ENCODE measurements at places on chromosomes 4 and X.

- no peak for DNase-seq
These were observed 606.2 kb downstream of the KLHL13 start for GRCh38 chrX:117510453-117510852.

GRCh38 chr4:176879380-176880116 is 86.8 kb upstream of the VEGFC start:
- DNase-seq = no peak

GRCh38 chr4:1333256-1333655 is 13.8 kb upstream of the UVSSA start:
- DNase-seq = no peak

DNA sequence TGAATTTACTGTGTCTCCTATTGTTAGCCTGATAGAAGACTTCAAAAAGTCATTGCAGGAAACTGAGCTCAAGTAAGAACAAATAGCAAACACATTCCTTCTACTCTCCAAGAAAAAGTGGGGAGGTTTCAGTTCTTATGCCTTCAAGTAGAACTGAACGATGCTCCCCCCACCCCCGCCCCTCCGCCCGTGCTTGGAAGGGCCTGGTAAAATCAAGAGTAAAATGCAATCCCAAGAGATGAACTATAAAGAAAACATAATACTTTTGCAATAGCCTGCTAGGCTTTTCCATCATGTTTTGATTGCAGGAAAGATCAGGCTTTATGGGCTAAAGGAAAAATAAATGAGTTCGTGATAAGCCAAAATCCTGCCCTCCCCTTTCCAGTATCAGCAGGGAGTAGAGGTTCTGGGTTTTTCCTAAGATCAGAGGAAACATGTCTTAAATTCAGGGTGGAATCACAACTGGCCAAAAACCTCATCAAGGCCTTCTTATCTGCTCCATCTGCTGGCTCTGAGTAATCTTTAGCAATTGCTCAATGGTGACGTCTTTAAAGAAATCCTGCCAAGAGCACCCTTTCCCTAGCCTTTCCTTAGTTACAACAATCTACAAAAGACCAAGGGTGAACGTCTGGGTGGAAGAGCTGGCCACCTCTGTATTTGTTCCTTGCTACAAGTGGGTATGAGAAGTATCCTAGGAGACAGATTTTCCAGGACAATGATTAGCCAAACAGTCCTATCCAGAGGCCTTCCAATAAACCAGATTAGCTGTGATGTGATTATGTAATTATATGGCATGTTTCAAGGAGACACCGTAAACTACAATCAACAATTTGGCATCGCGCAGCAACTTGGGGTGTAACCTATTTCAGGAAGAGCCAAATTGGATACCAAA is 66.3 kb upstream of the FAM9C start:
- DNase-seq = no peak

DNA sequence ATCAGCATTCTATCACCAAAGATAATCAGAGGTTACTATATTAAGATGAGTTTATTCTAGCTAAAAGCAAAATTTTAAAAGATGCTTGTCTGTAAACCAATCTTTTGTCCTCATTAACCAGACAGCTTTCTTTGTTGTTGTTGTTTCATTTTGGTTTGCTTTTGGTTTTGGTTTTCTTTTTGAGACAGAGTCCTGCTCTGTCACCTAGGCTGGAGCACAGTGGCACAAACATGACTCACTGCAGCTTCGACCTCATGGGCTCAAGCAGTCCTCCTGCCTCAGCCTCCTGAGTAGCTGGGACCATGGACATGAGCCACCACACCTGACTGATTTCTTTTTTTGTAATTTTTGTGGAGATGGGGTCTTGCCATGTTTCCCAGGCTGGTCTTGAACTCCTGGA is 102.9 kb downstream of the COX18 start:
- DNase-seq = no peak

DNA sequence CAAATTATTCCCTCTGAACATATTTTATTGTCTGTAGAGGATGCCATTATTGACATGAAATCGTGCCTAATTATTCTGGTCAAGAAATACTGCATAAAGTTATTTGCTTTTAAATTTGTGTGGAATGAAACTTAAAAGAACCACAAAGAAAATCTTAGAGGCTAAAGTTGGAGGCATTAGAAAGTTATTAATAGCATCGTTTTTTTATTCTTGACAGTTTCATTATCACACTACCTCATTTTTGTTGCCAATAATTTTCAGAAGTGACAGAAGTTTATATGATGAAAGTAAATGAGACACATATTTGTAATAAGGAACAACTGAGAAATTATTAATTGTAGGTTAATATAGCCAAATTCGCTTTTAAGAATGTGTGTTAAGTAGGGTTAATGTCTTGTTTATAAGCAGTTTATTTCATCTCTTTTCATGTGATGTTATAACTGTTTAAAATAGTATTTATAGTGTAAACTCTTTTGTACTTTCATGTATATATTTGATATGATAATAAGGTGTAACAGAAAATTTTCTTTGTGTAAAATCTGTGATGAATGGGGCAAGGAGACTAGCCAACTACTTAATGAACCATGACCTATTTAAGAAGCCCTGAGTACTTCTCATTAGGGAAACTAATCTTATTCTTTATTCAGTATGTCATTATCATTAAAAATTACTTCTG is 54.5 kb upstream of the GRIA2 start:
- no peak for DNase-seq

- DNase-seq = no peak
These were observed 49.4 kb downstream of the ANXA3 start for GRCh38 chr4:78601013-78601412.

DNA sequence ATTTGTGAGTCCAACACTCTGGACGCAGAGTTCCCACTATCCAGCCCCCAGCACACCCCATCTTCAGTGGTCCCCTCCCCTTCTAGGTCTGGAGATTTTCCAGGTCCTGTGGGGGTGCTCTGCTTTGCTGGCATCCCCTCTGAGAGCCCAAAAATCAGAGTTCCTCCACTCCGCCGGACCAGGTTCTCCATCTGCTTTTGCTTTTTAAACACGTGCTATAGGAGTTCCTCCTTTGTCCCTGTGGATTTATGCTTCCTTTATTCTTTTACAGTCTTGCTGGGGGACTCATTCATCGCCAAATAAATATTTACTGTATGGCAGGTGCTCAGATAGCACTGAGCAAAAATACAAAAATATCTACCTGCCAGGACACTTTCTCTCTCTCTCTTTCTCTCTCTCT is 324.7 kb downstream of the STK32B start:
- DNase-seq = no peak

DNA sequence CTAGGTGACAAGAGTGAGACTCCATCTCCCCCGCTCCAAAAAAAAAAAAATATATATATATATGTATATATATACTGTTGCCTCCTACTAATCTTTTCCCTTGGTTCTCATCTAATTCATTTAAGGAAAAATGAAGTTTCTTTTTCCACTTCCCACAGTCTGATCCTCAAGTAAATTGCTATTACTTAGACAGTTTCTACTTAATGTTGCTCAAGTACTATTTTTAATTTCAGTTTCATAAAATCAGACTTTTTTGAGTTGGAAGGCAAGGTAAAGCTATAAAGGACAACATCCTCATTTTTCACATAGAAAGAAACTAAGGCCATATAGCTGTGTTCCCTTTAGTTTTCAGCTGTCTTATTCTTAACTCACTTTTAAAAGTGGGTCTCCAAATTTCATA is 5.8 kb downstream of the RXFP1 start:
- DNase-seq = no peak

DNA sequence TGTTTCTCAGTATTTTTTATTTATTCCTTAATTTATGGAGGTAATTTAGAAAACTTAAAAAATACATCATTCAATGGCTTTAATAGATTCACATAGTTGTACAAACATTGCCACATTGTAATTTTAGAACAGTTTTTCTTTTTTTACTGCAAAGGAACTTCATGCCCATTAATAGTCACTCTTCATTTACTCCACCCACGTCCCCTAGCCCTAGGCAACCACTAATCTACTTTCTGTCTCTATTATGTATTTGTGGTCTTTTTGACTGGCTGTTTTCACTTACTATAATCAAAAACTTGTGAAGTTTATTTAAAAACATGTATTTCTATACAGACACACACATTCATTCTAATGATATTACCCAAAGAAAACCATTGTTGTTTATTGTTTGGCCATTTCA is 664.8 kb downstream of the GRID2 start:
- no peak for DNase-seq

DNA sequence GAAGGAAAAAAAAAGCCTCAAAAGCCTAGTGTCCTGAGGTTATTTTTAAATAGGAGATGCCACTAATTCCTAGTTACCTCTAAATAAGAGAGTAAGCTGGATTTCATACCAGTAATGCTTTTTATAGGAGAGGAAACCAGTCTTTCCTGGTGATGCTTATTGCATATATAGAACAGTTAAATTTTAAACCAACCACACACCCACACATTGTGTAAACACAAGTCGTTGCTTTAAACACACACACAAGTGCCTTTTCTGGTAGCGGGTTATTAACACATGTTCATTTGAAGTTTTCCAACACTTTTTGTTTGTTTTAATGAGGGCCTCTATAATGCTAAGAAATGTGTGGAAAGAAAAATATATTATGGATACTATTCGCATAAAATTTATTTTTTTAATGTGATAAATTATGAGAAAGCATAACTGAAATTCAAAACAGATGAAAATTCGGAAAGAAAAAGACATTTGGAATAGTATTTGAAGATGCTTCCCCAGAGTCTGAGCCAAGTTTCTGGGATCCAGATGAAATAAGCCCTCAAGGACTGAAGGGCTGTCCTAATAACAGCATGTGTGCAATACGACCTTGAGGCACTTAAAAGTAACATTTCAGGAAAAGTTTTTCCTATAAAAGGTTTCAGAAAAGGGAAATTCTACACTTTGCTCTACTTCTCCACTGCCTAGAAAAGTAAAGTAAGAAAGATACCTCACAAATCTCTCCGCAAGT is 2.0 kb downstream of the ANTXR2 start:
- no peak for DNase-seq

- no peak for DNase-seq
These were observed 926 bp downstream of the NDP start for GRCh38 chrX:43971966-43972961.

GRCh38 chrX:154037754-154038153 is 18.1 kb upstream of the IRAK1 start:
- no peak for DNase-seq

- no peak for DNase-seq
These were observed 86.2 kb downstream of the MAD2L1 start for GRCh38 chr4:119980456-119980855.

- no peak for DNase-seq
These were observed 41.6 kb upstream of the UGDH start for GRCh38 chr4:39568805-39569204.

DNA sequence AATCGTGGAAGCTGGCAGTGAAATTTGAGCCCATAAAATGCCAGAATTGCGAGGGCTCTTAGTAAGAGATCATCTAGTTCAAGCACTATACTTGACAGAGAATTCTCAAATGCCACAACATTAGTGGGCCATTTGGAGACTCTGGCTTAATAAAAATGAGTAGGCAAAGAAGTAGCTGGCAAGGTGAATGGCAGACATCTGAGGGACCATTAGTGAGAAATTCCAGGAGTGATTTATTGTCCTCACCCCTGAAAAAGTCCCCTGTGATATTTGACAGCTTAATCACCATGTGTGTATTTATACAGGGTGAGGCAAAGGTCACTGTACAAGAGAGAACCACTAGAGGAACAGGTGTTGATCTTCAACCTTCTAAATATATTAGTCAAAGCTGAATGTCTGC is 207.5 kb downstream of the CHRDL1 start:
- no peak for DNase-seq

DNA sequence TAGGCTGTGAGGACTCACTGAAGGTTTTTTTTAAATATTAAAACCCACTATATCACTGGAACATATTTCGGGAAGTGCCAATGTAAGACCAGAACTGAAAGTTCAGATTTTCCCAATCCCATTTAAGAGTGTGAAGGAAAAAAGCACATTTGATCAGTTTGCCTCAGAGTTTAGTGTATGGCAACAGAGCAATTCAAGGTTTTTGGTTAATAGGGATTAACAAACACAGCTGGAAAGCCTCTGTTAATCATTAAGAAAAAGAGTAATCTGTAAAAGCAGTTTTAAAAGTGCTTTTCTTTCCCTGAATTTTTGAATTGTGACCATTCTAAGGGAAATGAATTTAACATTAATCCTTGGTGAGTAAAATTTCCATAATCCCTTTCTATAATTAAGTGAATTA is 60.4 kb downstream of the NPY5R start:
- no peak for DNase-seq

GRCh38 chr4:55138367-55138766 is 13.0 kb upstream of the KDR start:
- DNase-seq = no peak
